ENCODE measurements at places on chromosomes 6 and 20. TPM values are rescaled to one million over a fixed set of nuclear protein-coding genes. Genes with fewer than 3 reads are reported as not detected.

DNA sequence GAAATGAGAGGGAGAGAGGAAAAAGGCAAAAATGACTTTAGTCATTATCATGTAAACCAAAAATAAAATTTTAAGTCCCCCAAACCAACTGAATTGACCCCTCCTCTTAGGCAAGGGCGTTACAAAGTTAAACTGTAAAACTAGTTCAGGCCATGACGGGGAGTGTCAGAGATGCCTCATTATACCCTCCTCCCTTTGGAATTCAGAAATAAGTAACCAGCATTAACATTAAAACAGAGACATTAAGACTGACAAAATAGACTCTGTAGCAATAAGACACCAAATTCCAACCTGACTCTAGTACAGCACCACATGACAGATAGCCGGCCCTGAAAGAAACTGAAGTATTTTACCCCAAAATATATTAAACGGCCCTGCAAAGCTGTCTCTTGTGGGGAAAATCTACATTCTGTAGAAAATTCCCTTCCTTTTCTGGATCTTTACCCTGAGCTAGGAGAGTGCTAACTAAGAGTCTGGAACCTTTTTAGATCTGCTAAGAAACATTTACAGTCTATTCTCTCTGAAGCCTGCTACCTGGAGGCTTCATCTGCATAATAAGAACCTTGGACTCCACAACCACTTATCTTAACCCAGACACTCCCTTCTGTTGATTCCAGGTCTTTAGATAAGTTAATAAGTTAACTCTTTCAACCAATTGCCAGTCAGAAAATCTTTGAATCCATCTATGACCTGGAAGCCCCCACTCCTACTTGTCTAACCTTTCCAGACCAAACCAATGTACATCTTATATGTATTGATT is 150.7 kb downstream of the PKHD1 start:
- no peak overlapping the region for H3K4me3 ChIP-seq
- H3K36me3 ChIP-seq, result no peaks in the 10 kb centered on the region
- no peaks in the 10 kb centered on the region for H3K27me3 ChIP-seq
- H3K27ac ChIP-seq, result no peak overlapping the region

DNA sequence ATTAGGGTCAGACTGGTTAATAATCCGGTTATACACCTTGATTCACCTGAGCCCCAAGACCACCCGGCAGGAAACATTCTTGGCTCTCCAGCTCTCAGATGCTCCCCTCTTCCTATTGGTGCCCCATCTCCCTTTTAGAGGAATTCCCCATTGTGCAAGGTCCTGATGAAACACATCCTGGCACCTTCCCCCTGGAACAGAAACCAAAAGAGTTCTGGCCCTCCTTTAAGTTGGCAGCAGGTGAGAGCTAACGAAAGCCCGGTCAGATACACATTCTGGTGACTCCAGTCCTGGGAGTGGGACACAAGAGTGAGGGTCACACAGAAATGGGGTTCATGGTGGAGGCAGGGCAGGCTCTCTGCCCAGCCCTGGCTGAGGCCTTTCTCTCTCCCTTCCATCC is 32.2 kb downstream of the RSPO4 start:
- H3K27me3 ChIP-seq, result no peaks in the 10 kb centered on the region
- no peak overlapping the region for H3K27ac ChIP-seq
- H3K36me3 ChIP-seq, result no peaks in the 10 kb centered on the region
- DNase-seq, result no peak
- H3K4me1 ChIP-seq, result no peaks in the 10 kb centered on the region

GRCh38 chr6:127013865-127014264 is 104.6 kb upstream of the RSPO3 start:
- no peaks in the 10 kb centered on the region for H3K4me1 ChIP-seq
- H3K27me3 ChIP-seq, result no peaks in the 10 kb centered on the region
- H3K27ac ChIP-seq, result no peak overlapping the region
- no peaks in the 10 kb centered on the region for H3K36me3 ChIP-seq
- DNase-seq, result no peak

GRCh38 chr20:6599876-6600735 is 167.4 kb upstream of the BMP2 start:
- no peaks in the 10 kb centered on the region for H3K4me1 ChIP-seq
- DNase-seq, result no peak
- no peak overlapping the region for H3K27ac ChIP-seq
- no peaks in the 10 kb centered on the region for H3K27me3 ChIP-seq

GRCh38 chr6:34901930-34902329 is 12.9 kb downstream of the ANKS1A start:
- no peaks in the 10 kb centered on the region for H3K36me3 ChIP-seq
- H3K4me1 ChIP-seq, result peaks cover 4% of the 10 kb centered on the region

- no peaks in the 10 kb centered on the region for H3K36me3 ChIP-seq
- no peaks in the 10 kb centered on the region for H3K27me3 ChIP-seq
- no peak overlapping the region for H3K4me3 ChIP-seq
- H3K4me1 ChIP-seq, result peaks cover 6% of the 10 kb centered on the region
- no peak for DNase-seq
- H3K27ac ChIP-seq, result no peak overlapping the region
Measured at GRCh38 chr6:115766745-115767462, 293.8 kb downstream of the FRK start.

- no peaks in the 10 kb centered on the region for H3K27me3 ChIP-seq
- peak overlapping the region; percentile 47 for H3K4me3 ChIP-seq
- peak; percentile 72 for DNase-seq
- H3K4me1 ChIP-seq, result no peaks in the 10 kb centered on the region
- H3K27ac ChIP-seq, result peak overlapping the region; percentile 85
Measured at GRCh38 chr20:35618263-35619131, 2.9 kb downstream of the SPAG4 start.

The PTGIS gene
- total RNA-seq, result 67.5 TPM

The BFSP1 gene
- 1.3 TPM for total RNA-seq

The MOG gene
- not detected for total RNA-seq

The ZC2HC1B gene
- not detected for total RNA-seq

The OPRL1 gene
- total RNA-seq, result 0.71 TPM
